ENCODE measurements at places on chromosomes 12 and 14.

- DNase-seq = peak; percentile 74
These were observed 457.7 kb upstream of the TMEM132C start for GRCh38 chr12:127809275-127809674.

- DNase-seq = no peak
These were observed 35.5 kb upstream of the SOCS2 start for GRCh38 chr12:93536766-93537488.

DNA sequence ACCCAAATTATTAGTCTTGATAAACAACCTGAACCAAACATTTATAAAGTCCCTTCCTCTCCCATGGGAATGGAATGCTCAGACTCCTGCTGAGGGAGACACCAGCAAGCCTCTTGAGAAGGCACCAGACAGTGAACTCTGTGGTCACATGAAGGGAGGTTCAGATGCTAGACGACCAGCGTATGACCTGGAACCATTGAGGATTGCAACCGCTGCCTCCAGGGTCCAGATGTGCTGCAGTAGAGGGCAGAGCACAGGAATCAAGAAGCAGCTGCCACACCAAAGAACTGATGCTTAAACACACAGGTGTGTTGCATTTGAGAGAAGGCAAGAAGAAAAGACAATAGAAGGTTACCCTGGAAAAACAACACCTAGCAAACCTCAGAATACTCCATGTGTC lies 592.4 kb downstream of the AACS start:
- no peak for DNase-seq

- DNase-seq = no peak
These were observed 954.4 kb downstream of the TRHDE start for GRCh38 chr12:73226593-73226992.

DNA sequence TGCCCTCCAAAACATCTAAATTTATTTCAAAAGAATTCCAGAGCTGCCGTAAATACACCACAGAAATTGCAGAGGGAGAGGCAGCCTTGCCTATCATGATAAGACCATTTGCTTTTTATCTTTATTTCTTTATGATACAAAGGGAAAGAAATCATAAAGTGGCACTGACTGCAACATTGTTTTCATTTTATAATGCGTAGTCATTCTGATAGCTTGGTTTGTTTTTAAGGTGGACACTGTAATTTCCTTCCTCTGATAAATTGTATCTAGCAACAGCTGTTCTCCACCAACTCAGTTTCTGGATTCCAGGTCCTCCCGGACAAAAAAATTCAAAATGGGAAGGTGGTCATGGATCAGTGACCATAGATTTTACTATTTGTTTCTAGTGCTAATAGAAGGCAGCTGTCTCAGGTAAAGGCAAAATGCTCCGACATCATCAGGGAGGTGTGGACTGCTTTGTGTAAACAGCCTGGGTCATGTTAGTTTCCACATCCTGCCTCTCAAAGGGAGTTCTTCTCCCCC lies 623 bp upstream of the TSPAN8 start:
- DNase-seq = no peak

Measured in fibroblast of skin of left biceps (primary cell).